ENCODE measurements at places on chromosomes 11 and 22.
A peak's percentile ranks its signal among the peaks of the same experiment; 100 is the strongest.

- DNase-seq = no peak
Measured at GRCh38 chr22:23898006-23898974, 4.1 kb downstream of the MIF start.

GRCh38 chr11:118845369-118845768 is 38.3 kb upstream of the CXCR5 start:
- peak; percentile 23 for DNase-seq

GRCh38 chr22:23128269-23129108 is 13.3 kb downstream of the RSPH14 start:
- DNase-seq = peak; percentile 70

DNA sequence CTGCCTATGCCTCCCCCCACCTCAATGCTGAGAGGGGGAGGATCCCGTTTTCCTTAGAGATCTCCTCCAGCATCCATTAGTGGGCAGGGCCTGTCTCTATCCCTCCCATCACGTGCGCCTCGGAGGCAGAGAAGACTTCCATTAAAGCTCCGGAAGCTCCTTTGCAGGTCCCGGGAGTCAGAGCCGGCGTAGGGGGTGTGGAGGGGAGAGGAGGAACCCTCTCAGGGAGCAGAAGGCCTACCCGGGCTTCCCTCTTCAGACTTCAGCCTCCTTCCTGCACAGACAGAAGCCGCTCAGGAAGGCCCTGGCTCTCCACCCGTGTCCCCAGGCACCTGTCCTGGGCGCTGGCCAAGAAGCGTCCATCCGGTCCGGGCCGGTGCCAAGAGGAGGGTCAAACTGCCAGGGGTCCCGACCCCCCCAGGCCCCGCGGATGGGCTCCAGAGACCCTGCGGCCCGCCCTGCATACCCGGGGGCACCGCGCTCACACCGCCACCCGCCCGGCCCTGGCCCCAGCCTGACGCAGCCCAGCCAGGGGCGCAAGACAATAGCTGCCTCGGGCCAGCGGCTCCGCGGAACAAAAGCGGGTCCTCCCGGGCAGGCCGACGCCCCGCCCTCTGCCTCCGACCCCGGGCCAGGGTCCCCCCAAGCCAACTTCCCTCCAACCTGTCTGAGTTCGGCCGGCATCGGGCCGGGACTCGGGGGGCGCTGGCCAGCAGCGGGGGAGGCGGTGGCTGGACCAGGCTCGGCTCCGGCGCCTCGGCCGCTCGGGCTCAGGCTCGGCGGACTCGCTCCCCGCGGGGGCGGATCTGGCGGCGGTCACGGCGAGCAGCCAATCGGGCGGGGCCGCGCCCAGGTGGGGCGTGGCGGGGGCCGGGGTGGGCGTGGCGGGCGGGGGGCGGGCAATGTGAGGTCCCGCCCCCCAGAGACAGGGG is 29.9 kb downstream of the ARVCF start:
- DNase-seq = peak; percentile 52

DNA sequence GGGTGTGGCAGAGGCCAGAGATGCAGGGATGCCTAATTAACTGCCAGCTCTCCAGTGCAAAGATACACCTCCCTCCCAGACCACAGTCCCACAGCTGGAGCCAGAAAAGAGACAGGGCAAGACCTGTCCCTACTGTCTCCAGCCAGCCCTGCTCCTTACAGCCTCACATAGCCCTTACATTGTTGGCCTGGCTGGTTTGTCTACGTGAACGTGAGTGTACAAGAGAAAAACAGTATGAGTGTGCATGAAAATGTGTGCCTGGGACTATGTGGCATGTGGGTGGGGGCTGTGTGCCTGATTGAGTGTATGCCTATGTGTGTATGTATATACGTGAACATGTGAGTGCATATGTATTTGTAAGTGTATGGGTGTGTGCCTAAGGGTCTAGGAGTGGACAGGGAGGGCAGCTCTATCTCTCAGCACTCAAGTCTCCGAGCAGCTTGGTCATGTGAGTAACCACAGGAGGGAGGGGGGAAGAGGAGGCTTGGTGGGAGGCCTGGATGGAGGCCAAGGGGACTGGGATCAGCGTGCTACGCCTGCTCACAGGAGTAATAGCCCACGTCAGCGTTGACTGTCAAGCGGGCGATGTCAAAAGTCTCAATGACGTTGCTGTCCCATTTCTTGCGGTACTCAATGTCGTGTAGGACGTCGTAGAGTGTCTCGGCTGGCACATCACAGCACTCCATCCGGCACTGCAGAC is 6.6 kb upstream of the ARAP1 start:
- peak; percentile 94 for DNase-seq

- DNase-seq = peak; percentile 13
Measured at GRCh38 chr11:19365743-19366410, 125.1 kb upstream of the E2F8 start.

DNA sequence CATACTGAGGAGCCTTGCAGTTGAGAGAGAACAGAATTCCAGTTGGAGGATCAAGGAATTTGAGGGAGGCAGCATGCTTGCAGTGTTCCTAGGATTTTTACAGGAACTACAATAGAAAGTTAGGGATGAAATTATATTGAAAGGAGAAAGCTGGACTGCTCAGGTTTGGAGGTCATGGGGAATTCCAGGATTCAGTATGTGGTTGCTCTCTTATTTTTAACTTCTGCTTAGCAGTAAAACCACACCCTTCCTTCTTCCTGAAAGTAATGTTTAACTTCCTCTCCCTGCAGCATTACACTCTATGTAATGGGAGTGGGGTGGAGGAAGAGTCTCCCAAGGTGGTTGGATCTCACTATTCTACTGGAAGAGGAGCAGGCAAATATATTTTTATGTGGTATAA is 31.3 kb downstream of the CTNND1 start:
- no peak for DNase-seq

DNA sequence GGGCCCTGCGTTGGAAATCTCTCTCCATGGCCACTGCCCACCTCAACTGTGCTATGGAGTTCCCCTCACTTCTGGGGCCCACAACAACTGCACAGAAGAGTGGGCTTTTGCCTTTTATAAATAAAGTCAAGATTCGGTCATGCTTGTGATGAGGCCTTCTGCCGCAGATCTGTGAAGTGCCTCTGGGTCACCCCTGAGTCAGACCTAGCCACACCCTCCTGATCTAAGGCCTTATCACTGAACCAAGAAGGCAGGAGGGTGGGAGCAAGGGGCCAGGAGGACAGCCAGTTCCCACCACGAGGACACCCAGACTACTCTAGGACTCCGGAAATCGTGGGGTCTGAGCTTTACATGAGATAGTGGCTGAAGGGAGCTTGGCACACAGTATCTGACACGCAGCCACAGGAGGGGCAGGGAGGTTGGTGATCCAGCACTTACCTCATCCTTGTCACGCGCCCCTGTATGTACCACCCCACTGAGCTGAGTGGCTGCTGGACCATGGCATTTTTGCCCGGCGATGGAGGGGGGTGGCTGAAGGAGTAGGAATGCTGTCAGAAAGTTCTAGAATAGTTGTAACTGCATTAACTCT is 115.7 kb downstream of the ABTB2 start:
- DNase-seq = peak; percentile 52

DNA sequence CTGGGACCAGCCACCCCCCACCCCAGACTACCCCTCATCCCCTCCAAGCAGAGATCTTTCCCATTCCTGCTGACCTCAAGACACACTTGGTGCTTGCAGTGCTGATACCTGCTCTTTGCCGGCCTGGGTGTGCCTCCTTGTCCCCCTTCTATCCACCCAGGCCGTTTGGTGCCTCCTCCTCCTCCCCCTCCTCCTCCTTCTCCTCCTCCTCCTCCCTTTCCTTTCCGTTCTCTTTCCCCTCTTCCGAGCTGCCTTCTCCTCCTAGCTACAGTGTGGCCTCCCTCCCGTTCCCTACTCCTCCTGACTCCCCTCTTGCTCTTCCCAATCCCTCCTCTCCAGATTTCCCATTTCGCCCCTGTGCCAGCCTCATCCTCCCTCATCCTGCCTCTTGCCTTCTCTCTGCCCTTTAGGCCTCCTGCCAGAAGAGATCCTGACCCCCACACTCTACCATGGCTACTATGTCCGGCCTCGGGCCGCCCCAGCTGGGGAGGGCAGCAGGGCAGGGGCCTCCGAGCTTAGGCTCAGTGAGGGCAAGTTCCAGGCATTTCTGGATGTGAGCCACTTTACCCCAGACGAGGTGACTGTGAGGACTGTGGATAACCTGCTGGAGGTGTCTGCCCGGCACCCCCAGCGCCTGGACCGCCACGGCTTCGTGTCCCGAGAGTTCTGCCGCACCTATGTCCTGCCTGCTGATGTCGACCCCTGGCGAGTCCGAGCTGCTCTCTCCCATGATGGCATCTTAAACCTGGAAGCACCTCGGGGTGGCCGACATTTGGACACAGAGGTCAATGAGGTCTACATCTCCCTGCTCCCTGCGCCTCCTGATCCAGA is 712 bp downstream of the HSPB2 start:
- DNase-seq = no peak

DNA sequence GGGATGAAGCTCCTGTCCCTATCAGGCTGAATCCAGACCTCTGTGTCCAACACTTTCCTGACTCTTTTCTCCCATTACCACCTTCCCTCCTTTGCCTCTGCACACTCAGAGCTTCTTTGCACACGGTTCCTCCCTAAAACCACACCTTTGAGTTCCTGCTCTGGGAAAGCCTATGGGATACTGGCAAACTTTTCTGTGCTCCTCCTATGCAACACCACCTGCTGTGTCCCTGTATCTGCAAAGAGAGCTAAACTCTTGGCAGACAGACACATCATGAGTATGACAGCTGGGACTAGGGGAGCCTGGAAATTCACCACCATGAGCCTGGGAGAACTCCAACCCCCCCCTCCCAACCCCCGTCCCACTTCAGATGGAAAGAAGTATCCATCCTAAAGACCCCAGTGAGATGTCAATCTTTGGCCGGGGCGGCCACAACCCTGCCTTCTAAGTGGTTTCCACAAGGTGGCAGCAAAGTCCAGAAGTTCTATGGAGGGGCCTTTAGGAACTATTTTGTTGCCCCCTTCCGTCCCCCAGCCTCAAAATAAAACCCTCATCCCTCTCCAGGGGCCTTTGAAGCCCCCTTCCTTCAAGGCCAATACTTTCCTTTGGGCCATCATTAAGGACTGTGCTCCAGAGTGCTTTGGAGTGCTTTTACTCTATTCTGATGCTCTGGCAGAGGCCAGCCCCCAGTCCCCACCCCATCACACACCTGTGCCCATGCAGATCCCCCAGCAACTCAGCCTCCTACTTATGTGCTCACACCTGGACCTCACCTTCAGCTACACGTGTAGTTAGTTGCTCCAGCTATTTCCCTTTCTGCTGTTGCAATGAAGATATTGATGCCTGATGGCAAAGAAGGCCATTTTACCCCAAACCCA is 19.4 kb downstream of the HTR3A start:
- no peak for DNase-seq

DNA sequence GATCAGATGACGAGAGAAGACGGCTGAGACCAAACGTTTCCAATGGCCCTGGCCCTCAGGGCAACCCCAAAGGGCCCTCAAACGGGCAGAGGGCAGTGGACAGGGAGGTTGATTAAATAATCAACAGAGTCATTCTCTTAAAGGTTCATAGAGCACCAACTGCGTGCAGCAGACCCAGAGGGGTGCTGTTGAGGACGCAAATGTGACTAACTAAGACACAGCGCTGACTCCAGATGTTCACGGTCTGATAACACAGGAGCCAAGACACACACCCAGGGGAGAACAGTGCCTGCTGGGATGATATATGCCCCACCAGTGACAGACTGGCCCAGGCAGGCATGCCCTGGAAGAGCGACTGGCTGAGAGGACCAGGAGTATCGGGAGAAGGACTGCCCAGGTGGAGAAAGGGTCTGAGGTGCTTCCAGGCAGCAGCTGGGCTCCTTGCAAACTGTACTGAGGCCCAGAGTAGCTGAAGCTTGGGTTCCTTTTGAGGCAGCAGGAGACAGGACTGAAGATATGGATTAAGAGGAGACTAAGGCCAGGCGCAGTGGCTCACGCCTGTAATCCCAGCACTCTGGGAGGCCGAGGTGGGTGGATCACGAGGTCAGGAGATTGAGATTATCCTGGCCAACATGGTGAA is 7.7 kb downstream of the VWCE start:
- DNase-seq = no peak

GRCh38 chr11:126280595-126280994 is 2.3 kb upstream of the TIRAP start:
- no peak for DNase-seq

- peak; percentile 58 for DNase-seq
Measured at GRCh38 chr11:67312187-67313021, 9.1 kb downstream of the SSH3 start.

DNA sequence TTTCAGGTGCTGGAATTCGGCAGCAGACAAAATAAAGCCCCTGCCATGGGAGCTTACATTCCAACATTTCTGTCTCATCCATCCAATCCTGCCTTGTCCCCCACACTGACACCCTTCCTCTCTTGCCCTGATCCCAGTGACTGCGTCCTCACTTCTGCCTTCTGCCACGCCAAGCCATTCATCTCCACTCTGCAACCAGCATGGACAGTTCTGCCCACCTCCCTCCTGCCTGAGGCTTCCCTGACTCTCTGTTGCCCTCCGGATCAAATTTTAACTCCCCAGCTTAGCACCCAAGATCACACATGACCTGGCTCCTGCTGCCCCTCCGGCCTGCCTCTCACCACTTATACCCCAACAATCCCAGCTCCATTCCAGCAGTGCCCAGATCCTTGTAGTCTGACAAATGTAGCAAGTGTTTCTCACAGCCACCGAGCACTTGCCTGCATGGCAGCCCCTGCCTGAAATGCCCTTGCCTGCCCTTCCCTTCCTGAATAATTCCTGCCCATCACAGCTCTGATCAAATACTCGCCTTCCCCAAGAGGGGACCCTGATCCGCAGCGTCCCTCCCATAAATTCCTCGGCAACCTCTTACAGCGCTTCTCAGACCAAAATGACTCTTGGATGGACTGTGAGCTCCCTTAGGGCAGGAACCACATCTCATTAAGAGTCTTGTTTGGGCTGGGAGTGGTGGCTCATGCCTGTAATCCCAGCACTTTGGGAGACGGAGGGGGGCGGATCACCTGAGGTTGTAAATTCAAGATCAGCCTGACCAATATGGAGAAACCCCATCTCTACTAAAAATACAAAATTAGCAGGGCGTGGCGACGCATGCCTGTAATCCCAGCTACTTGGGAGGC is 2.3 kb downstream of the ACTN3 start:
- DNase-seq = no peak

GRCh38 chr11:20658135-20658534 is 11.3 kb upstream of the NELL1 start:
- no peak for DNase-seq

GRCh38 chr11:100434821-100435641 is 252.1 kb upstream of the ARHGAP42 start:
- DNase-seq = no peak

- peak; percentile 65 for DNase-seq
Measured at GRCh38 chr22:36244522-36245391, 5.4 kb upstream of the APOL2 start.

All from amniotic epithelial cell (primary cell).